NCI-H446 treated with DMSO at 0.1 percent for 48 hours (cell line): ENCODE measurements at places on chromosomes 12 and 14.

DNA sequence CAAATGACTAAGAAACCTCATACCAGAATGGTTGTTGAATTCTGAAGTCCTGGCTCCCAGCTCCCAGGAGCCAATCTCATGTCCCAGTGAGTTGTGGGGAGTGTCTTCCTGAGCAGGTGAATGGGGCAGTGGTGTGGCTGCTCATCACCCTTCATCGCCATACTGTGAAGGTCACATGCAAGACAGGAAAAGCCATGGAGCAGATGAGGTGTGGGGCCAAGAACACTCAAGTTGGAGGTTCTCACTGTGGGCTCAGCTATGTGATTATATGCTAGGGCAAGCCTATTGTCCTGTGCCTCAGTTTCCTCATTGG, 16.6 kb upstream of the TSPAN11 start:
- DNase-seq, result no peak

GRCh38 chr14:61193476-61193875, 87.7 kb downstream of the TMEM30B start:
- DNase-seq, result no peak

DNA sequence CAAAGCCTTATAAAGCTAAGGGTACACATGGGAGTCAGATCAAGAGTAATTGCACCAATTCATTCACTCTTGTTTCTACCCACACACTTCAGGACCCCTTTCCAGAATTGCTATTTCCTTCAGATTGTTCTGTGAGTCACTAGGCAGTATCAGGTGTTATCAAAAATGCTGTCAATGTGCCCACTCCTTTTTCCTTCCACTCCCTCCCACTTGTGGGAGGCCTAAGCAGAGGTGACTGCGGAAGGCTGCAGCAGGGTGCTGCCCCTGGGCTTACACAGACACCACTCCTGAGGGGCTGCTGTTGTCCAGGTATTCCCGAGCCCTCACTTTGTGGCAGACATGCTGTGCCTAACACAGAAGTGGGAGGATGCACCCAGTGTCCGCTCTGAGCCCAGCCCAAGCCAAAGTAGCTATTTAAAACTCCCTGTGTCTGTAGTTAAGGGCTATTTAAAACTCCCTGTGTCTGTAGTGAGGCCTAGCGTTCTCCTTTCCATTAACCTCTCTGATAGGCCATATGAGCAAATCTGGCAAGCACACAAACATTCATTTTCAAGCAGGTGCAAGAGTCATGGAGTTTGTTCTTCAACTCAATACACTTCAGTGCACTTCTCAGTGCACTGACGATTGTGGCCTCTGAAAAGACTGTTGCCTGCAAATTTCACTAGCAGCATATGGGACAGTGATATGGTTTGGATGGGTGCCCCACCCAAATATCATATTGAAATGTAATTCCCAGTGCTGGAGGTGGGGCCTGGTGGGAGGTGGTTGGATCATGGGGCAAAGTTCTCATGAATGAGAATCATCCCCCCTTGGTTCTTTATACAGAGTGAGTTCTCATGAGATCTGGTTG, 117.8 kb downstream of the PHLDA1 start:
- peak; percentile 60 for DNase-seq

DNA sequence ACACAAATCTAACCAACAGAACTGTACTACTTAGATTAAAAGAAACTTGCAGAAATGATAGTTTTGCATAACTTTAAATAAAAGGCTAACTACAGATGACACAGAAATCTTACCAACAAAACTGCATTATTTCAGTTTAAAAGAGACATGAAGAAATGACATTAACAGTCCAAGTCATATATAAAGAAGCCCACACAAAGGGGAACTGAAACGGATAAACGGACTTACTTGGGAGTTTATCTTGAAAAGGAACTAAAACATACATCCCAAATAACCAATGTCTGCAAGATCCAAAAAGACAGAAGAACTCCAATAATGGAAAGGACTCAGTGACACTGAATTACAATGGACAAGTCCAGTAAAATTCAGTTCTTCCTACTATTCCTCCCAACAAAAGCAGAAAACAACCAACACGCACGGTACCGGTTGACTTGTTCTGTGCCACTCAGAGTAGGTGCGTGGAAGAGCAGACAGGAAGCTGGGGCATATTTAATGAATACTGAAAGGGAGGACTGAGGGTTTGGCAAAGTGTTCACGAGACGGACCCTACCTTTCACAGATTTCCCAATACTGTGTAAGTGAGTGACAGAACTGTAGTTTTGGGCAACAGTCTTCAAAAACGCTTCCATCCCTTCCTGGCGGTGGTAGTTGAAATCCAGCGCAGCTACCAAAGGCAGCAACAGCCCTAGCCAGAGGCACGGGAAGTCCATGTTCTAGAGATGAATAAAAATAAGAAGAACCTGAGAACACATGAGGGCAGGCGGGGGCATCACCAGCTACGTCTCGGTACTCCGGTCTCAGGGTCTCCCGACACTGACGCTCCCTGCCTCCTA, 627 bp downstream of the CPM start:
- DNase-seq, result no peak
